Amygdala (tissue), 56 donors: ENCODE measurements at places on chromosomes 3 and 15.

DNA sequence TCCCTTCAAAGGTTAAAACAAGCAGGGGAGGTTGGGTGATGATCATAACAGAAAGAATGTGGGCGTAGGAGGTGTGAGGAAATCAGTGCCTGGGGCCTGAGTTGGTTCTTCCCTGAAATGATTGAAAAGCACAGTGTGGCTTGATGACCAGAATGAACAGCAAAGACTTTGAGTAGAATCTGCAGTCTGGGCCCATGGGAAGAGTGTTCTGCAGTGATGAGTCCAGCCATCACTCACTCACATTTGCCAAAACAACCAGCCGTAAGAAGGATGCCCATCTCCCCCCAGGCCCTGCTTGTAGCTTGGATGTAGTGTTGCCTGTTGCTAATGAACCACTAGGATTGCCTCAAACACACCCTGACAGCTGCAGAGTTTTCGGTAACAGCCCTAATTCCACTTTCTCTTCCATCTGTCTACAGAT is 67.9 kb downstream of the VGLL3 start:
- no peak for DNase-seq

- DNase-seq, result no peak
Measured at GRCh38 chr3:31242026-31242960, 290.4 kb upstream of the STT3B start.

- DNase-seq, result no peak
Measured at GRCh38 chr3:159741281-159741680, 247.4 kb upstream of the IL12A start.

GRCh38 chr3:29215948-29216347 is 64.9 kb upstream of the RBMS3 start:
- DNase-seq, result no peak

DNA sequence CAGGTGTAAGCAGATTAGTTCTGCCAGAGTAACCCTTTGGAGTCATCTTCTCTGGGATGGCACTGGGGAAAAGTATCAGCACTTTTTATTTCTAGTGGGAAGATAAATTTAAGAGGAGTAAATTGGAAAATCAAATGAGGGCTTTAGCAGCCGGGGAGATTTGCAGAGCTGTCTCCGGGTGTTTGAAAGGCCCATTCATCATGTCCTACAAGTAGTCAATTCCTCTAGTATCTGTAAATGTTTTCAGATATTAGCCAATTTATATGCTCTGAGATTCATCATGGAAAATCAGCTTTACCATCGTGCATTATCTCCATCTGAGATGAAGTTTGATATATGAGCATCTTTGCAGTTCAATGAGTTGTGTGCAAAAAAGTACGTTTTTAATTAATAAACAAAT is 93.6 kb downstream of the CDIN1 start:
- no peak for DNase-seq
